ENCODE measurements at places on chromosomes 1 and 21. TPM values are rescaled to one million over a fixed set of nuclear protein-coding genes. Genes with fewer than 3 reads are reported as not detected.

Gene UBE2U
- total RNA-seq = not detected

Gene C1orf50
- 2.5 TPM for total RNA-seq

Gene LDLRAD1
- not detected for total RNA-seq

- no peak for DNase-seq
These were observed 203.2 kb downstream of the SDCCAG8 start for GRCh38 chr1:243459059-243459458.
